ENCODE measurements at places on chromosomes 13 and 19. TPM values are rescaled to one million over a fixed set of nuclear protein-coding genes. Genes with fewer than 3 reads are reported as not detected.

GRCh38 chr19:32676895-32677359, 1.3 kb downstream of the RGS9BP start:
- peaks cover 50% of the 10 kb centered on the region for H3K4me1 ChIP-seq
- H3K27me3 ChIP-seq, result peaks cover 15% of the 10 kb centered on the region
- H3K4me3 ChIP-seq, result peak overlapping the region; percentile 88
- H3K36me3 ChIP-seq, result no peaks in the 10 kb centered on the region
- no peak for DNase-seq

DNA sequence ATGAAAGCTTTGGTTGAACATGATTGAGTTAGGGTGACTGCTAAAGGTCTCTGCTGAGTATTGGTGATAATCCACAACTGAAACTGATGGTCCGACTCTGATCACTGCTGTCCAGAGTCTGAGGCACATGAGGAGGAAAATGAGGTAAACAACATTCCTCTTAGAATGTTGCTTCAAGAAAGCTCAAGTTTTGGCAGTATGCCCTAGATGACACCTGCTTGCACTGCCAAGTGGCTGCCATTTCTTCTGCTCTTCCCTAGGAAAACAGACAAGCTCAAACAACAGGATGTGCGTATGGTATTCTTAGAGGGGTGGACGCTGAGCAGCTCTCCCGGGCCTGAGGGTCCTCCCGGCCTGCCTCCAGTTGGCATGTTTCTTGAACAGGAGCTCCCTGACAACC, 15.2 kb upstream of the MTIF3 start:
- no peak overlapping the region for H3K4me3 ChIP-seq
- H3K4me1 ChIP-seq, result peaks cover 14% of the 10 kb centered on the region
- no peak for DNase-seq
- no peaks in the 10 kb centered on the region for H3K36me3 ChIP-seq
- H3K27ac ChIP-seq, result no peak overlapping the region

GRCh38 chr13:41641961-41642360, 184.6 kb downstream of the RGCC start:
- H3K27ac ChIP-seq, result no peak overlapping the region
- no peak overlapping the region for H3K4me3 ChIP-seq
- no peaks in the 10 kb centered on the region for H3K27me3 ChIP-seq
- no peak for DNase-seq

- H3K36me3 ChIP-seq, result no peaks in the 10 kb centered on the region
- no peaks in the 10 kb centered on the region for H3K27me3 ChIP-seq
- H3K4me1 ChIP-seq, result peaks cover 18% of the 10 kb centered on the region
- H3K27ac ChIP-seq, result no peak overlapping the region
- no peak overlapping the region for H3K4me3 ChIP-seq
- DNase-seq, result no peak
Observed at GRCh38 chr19:48206397-48207093, 36.1 kb downstream of the ZSWIM9 start.

- H3K36me3 ChIP-seq, result no peaks in the 10 kb centered on the region
- no peaks in the 10 kb centered on the region for H3K4me1 ChIP-seq
- no peak for DNase-seq
- no peak overlapping the region for H3K27ac ChIP-seq
- H3K27me3 ChIP-seq, result no peaks in the 10 kb centered on the region
Observed at GRCh38 chr19:6891761-6892385, 4.5 kb downstream of the ADGRE1 start.

GRCh38 chr19:50536662-50537305, 23.1 kb upstream of the ASPDH start:
- no peaks in the 10 kb centered on the region for H3K27me3 ChIP-seq
- H3K4me3 ChIP-seq, result no peak overlapping the region
- DNase-seq, result no peak
- H3K36me3 ChIP-seq, result no peaks in the 10 kb centered on the region
- H3K27ac ChIP-seq, result no peak overlapping the region

DNA sequence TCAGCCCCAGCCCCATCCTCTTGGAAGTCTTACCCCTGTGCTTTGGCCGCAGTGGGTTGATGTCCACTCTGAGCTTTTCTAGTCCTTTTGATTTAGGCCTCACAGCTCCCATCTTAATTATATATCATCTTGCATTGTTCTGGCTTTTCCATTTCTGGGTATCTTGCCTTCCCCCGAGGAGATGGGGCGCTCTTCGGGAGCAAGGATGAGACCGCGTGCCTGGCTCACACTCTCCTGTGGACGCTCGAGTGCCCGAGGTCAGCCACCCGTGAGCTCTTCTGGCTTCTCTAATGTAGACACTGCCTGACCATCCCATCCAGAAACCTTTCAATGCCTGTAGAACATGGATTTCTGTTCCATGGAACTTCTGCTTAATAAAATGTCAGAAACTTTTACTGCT, 53.5 kb upstream of the GPR183 start:
- peaks cover 51% of the 10 kb centered on the region for H3K36me3 ChIP-seq
- H3K4me1 ChIP-seq, result no peaks in the 10 kb centered on the region
- no peaks in the 10 kb centered on the region for H3K27me3 ChIP-seq
- DNase-seq, result no peak
- H3K4me3 ChIP-seq, result no peak overlapping the region

DNA sequence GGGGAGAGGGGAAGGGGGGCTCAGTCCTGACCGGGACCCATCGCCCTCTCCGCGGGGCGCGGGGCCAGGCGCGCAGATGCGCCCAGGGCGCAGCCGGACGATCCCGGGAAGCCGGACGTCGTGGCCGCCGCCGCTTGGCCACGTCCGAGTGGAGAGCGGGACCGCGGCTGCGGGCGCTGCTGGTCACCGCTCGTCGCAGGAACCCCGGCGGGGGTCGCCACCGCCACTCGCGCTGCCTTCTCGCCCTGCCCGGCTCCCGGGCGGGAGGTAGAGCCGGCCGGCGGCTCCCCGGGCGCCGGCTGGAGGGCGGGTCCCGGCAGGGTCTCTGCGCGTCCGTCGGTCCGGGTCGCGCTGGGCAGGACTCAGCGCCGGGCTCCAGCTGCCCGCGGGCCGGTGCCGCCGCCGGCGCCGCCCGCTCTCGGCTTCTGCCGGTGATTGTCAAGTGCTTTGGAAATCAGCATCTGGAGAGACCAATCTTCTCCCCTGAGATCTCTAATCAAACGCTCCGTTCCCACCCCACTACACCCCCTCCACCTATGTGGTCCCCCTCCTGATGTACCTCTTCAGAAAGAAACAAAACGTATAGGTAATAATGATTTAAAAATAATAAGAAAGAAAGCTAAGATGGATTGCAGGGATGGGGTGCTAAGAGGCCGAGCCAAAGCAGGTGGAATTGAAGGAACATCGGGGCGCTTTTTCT, 464.4 kb downstream of the ITGBL1 start:
- peaks cover 27% of the 10 kb centered on the region for H3K27me3 ChIP-seq
- H3K36me3 ChIP-seq, result no peaks in the 10 kb centered on the region
- no peaks in the 10 kb centered on the region for H3K4me1 ChIP-seq
- no peak for DNase-seq

DNA sequence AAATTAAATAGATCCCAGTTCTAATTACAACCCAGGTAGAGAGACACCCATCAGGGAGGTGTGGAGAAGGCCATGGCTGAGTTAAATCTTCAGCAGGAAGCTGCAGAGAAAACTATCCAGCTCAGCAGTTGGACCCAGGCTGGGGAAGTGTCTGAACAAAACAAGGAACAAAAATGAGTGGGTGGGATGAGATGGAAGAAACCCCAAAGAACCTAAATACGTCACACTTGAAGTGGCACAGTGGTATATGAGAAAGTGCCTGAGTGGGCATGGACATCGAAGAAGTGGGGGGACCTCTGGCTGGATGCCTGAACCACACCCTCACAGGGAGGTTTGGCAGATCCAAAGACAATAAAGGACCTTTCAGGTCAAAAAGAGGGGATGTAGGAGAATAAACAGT, 3.5 kb upstream of the EPHX3 start:
- no peak for DNase-seq
- no peaks in the 10 kb centered on the region for H3K27me3 ChIP-seq
- no peak overlapping the region for H3K27ac ChIP-seq
- H3K4me1 ChIP-seq, result no peaks in the 10 kb centered on the region
- H3K36me3 ChIP-seq, result peaks cover 42% of the 10 kb centered on the region
- no peak overlapping the region for H3K4me3 ChIP-seq

- H3K4me3 ChIP-seq, result no peak overlapping the region
- H3K27ac ChIP-seq, result no peak overlapping the region
- H3K4me1 ChIP-seq, result no peaks in the 10 kb centered on the region
Observed at GRCh38 chr13:73825143-73825542, 309.1 kb downstream of the KLF12 start.

DNA sequence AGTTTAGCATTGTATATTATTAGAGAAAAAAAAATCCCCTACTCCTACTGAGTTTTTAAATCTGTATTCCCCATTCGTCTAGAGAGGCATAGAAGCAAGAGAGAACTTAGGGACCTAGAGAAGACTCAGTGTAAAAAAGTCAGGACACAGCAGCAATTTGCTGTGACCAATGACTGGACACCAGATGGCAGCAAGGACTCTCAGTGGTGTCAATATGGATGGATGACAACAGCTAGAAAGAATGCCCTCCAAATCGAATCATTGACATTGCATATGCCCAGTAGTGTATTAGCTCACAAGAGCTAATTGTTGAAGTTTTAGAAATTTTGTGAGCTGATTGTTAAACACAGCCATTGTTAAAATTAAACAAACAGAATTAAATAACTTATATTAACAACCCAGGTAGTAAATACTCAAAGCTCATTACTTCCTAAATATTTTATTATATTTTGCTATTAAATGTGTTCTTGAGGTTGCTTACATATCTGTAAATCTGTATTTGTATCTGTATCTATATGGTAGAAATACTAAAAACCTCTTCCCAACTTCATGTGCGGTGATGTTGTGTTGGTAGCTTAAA, 43.9 kb downstream of the SIAH3 start:
- DNase-seq, result peak; percentile 60
- no peaks in the 10 kb centered on the region for H3K27me3 ChIP-seq
- H3K4me1 ChIP-seq, result no peaks in the 10 kb centered on the region
- no peak overlapping the region for H3K27ac ChIP-seq

GRCh38 chr19:42250183-42250665, 4.7 kb downstream of the ERF start:
- H3K4me3 ChIP-seq, result no peak overlapping the region
- no peak overlapping the region for H3K27ac ChIP-seq
- H3K36me3 ChIP-seq, result peaks cover 32% of the 10 kb centered on the region
- H3K27me3 ChIP-seq, result no peaks in the 10 kb centered on the region

DNA sequence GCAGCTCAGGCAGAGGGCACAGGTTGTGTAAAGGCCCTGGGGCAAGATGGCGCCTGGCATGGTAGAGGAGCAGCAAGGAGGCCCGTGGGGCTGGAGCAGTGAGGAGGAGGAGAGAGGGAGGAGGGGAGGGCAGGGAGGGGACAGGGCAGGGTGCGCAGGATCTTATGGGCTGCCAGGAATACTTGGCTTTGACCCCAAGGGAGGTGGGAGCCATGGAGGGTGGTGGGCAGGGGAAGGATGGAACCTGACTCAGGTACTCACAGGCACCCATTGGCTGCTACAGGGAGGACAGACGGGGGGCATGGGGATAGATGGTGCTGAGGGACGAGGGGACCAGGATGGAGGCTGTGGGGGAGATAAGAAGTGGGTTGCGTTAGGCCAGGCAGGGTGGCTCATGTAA, 3.3 kb downstream of the TNFAIP8L1 start:
- H3K4me1 ChIP-seq, result peaks cover 27% of the 10 kb centered on the region
- H3K27ac ChIP-seq, result no peak overlapping the region
- no peak for DNase-seq
- no peaks in the 10 kb centered on the region for H3K27me3 ChIP-seq
- no peak overlapping the region for H3K4me3 ChIP-seq
- no peaks in the 10 kb centered on the region for H3K36me3 ChIP-seq

DNA sequence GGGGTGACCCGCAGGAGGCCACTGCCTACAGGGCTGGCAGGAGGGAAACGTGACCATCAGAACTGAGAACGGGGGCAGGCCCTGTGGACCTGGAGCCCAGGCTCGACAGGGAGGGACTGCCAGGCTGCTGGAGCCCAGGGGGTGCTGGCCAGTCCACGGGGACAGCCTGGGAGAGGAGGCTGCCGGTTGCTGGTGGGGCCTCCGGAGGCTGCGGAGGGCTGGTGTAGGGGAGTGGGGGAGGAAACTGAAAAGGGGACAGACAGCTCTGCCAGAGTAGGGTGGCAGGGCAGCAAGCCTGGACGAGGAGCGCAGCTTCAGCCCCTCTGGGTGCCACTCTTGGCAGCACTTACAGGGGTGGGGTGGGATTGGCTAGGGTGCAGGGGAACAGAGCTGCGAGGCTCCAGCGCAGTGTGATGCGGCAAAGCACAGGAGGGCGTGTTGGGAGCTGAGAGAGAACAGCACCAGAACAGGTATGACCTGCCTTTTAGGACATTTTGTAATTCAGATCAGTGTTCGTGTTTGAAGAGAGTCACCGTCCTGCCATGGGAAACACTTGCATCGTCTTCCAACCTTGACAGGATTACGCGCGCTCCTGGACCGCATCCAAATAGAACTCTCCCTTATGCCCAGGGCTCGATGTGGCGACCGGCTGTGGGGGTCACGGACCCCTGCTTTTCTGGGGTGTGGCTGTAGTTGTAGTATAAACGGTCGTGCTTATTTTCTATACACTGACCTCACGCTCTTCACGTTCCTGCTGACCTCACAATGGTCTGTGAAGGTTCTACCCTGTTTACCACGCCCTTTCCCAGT, 19.9 kb upstream of the ARHGEF7 start:
- no peaks in the 10 kb centered on the region for H3K4me1 ChIP-seq
- peaks cover 8% of the 10 kb centered on the region for H3K27me3 ChIP-seq

GRCh38 chr19:7848779-7849457, 18.9 kb downstream of the EVI5L start:
- peaks cover 38% of the 10 kb centered on the region for H3K4me1 ChIP-seq
- peaks cover 5% of the 10 kb centered on the region for H3K27me3 ChIP-seq
- H3K4me3 ChIP-seq, result no peak overlapping the region
- H3K36me3 ChIP-seq, result no peaks in the 10 kb centered on the region
- DNase-seq, result no peak

- no peak for DNase-seq
- no peaks in the 10 kb centered on the region for H3K4me1 ChIP-seq
- no peak overlapping the region for H3K4me3 ChIP-seq
- no peak overlapping the region for H3K27ac ChIP-seq
Observed at GRCh38 chr19:3773814-3774515, 1.9 kb upstream of the RAX2 start.

GRCh38 chr19:41641879-41642485, 15.1 kb upstream of the CEACAM4 start:
- peak; percentile 23 for DNase-seq
- no peak overlapping the region for H3K4me3 ChIP-seq
- no peak overlapping the region for H3K27ac ChIP-seq
- H3K36me3 ChIP-seq, result no peaks in the 10 kb centered on the region

- no peak overlapping the region for H3K27ac ChIP-seq
- peaks cover 50% of the 10 kb centered on the region for H3K4me1 ChIP-seq
- no peak overlapping the region for H3K4me3 ChIP-seq
- no peak for DNase-seq
Observed at GRCh38 chr13:27956576-27957300, 12.4 kb downstream of the CDX2 start.

GRCh38 chr13:51000571-51001260, 91.1 kb downstream of the RNASEH2B start:
- H3K27ac ChIP-seq, result no peak overlapping the region
- H3K27me3 ChIP-seq, result peaks cover 3% of the 10 kb centered on the region
- no peak overlapping the region for H3K4me3 ChIP-seq
- no peaks in the 10 kb centered on the region for H3K36me3 ChIP-seq
- H3K4me1 ChIP-seq, result peaks cover 11% of the 10 kb centered on the region

The SMIM44 gene
- not detected for total RNA-seq

The MCF2L gene
- 13.7 TPM for total RNA-seq

The CEACAM19 gene
- total RNA-seq, result 0.66 TPM

The TTC9B gene
- total RNA-seq, result not detected

The OSCAR gene
- not detected for total RNA-seq
